ENCODE measurements at places on chromosomes 11 and 22.

GRCh38 chr22:44479662-44480061 lies 18.4 kb downstream of the RTL6 start:
- no peak for DNase-seq

GRCh38 chr11:62150887-62151736 lies 27.3 kb downstream of the INCENP start:
- DNase-seq = no peak

DNA sequence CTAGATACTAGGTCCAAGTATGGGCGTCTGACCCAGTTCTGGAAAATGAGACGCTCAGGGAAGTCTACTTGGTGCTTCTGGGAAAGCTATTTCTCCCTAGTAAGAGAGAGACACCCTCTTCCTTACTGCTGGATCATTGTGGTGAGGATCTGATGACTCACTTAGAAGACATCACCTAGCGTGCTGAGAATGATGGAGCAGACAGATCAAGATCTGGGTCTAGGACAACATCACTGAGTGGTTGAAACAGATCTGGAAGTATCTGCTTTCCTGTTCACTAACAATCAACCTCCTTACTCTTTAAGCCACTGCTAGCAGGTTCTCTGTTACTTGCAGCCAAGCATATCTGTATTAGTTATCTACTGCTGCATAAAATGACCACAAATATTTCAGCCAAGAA lies 38.3 kb upstream of the HMGXB4 start:
- DNase-seq = no peak

DNA sequence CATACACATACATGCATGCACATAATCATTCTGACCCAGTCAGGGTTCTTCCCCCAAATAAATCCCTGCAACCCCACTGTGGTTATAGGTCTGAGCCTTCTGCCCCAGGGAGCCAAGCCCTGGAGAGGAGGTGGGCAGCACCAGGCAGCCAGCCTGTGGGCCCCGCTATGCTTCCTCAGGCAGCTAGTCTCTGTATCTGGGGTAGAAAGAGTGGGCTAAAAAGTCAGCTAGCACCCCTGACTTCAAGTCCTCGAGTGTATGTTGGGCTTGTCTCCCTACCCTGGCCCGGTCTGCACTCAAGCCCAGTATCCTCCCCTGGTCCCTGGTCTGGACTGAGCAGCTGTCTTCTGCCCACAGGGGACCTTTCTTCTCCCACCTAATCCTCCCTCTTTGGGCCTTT lies 28.0 kb downstream of the KCNQ1OT1 start:
- DNase-seq = no peak

GRCh38 chr11:48078689-48079088 lies 98.3 kb downstream of the PTPRJ start:
- no peak for DNase-seq

DNA sequence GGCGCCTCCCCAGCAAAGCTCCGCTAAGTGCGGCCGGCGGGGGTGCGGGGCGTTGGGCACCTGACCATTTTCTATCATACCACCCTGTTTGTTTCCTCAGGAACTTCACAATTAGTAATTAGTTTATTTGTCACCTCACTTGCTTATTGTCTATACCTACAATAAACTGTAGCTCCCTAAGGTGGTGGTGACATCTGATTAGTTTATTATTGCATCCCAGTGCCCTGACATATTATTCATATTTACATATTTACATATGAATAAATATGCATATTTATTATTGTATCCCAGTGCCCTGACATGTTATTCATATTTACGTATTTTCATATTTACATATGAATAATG lies 24.7 kb upstream of the SORL1 start:
- no peak for DNase-seq

DNA sequence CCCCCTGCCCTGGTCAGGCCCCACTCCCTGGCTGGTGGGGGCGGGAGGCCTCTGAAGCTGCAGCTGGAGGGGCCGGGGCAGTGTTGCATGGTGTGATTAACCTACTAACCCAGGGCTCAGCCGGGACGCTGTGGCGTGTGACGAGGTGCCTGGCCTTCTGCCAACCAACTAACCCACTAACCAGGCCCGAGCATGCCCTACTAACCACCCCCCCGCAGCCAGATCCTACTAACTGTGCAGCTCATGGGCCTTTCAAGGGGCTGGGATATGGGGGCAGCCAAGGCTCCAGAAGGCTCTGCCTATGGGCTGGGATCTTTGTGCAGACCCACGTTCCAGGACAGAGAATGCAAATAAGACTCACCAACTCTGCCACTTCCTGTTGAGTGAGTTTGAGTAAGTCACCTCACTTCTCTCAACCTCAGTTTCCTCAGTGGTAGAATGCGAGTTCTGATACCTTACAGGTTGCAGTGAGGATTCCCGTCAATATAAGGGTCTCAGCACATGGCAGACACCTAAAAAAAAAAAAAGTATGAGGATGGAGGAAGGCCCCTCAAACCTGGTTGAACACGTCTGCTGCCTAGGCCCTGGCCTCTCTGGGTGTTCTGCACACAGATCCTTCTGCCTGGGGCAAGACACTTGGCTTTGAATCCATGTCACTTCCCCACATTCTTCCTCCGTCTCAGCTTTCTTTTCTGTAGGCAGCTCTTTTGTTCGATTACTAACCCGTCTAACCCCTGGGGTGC lies 14.1 kb downstream of the MIAT start:
- DNase-seq = peak; percentile 79

- DNase-seq = peak; percentile 7
These were observed 44.7 kb downstream of the ABTB2 start for GRCh38 chr11:34313099-34313517.

- no peak for DNase-seq
These were observed 43.2 kb downstream of the MACROD1 start for GRCh38 chr11:64122411-64123410.

- DNase-seq = no peak
These were observed 4.7 kb upstream of the GNAZ start for GRCh38 chr22:23065495-23066122.

DNA sequence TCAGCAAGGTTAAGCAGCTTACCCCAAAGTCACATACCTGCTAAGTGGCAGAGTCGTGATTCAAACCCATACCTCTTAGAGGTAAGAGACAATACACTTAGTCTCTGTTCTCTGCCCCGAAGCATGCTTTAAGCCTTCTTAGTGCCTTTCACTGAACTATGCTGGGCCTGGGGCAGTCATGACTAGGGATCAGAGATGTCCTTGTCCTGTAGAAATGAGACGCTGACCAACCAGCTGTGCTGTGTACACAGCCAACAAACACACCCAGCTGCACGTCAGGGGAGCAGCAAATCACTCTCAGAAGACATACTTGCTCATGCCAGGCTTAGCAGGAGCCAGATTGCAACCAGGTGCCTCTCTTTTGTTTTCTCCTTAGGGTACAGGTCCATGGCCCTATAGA lies 255.7 kb downstream of the BUD13 start:
- DNase-seq = no peak

DNA sequence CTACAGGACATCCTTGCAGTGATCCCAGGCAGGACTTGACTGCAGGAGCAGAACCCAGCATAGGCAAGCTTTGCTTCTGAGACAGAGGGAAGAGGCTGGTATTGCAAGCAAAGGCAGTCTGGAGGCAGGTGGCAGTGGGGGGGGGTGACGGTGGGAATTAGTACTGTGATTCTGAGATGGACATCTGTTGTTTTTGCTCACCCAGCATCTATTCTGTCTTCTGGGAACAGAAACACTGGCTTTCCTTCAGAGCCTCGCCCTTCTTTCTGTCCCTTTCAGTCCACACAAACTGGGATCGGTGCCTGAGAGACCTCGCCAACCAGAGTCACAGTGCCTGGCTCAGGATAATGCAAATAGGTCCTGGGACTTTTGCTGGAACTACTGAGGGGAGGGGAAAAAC lies 31.2 kb upstream of the RASL10A start:
- no peak for DNase-seq

GRCh38 chr11:108797578-108798100 lies 132.8 kb downstream of the DDX10 start:
- no peak for DNase-seq

DNA sequence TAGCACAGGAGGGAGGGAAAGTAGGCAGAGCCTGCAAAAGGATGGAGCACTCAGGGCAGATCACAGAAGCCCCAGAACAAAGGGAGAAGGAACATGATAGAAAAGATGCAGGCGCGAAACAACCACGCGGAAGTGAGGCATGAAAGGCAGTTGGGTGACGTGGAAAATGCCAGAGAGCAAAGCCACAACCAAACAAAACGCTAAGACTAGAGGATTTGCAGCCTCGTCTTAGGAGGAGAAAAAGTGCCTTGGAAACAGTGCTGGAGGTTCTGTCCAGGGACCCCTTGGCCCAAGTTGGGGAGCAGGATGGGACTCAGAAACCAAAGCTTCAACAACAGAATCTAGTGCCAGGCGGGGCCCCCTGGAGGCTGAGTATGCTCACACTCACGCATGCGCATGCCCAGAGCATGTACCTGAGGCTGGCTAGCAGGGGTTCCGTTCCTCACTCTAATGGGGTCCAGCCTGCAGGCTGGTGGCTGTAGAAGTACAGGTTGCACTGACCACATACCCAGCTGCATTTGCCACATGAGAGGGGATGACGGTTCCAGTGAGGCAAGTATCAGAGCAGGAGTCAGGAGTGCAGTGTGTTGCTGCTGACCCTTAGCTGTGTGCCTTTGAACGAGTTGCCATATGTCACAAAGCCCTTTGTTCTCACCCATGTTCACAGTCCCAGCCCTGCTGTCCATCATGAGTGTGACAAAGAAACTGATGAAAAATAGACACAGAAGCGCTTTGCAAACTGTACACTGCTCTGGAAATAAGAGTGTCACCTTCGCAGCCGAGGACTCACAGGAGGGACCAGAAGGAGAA lies 568.6 kb upstream of the CADM1 start:
- DNase-seq = no peak

DNA sequence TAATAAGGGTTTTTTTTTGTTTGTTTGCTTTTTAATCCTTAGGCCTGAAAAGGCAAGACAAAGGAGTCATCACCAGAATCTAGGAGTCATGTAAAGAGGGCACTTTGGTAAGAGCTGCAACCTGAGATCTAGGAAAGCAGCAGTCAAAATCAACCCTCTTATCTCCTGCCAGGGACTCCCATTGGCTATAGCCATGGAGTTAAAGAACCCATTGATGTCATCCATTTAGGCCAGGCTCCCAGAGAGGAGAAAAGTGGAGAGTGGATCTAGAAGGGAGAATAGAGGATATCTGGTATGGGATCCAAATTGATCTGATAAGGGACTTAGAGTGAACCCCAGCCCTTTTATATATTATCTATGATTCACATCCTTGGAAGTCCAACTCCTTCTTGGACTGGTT lies 35.9 kb downstream of the ZNF215 start:
- DNase-seq = no peak

GRCh38 chr11:22521226-22521625 lies 104.4 kb downstream of the FANCF start:
- DNase-seq = no peak

- no peak for DNase-seq
These were observed 11.6 kb downstream of the CD59 start for GRCh38 chr11:33724644-33725035.

DNA sequence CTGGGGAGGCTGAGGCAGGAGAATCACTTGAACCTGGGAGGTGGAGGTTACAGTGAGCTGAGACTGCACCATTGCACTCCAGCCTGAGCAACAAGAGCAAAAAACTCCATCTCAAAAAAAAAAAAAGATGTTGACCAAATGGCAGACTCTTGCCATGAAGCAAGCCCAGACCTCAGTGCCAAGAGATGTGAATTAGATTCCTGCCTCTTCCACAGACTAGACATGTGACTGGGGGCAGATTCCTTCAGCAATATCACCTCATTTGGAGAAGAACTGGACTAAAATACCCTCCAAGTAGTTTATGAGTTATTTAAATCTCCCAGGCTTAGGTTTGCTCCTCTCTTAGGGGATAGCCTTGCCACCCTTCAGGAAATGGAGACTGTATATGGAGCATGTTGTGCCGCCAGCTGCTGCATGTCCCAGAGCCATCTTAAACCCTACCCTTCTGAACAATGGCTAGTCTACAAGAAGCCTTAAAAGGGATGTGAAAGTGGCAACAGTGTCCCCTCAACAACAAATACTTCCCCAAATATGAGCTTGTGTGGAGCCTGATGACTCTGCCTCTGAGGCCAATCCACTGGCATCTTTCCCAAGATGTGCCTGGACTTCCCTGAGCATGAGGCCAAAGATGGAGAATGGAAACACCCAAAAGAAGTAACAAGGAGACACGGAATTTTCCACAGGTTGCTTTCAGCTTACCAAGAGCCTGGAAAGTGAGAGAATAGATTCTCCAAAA lies 763 bp upstream of the MS4A7 start:
- DNase-seq = no peak

DNA sequence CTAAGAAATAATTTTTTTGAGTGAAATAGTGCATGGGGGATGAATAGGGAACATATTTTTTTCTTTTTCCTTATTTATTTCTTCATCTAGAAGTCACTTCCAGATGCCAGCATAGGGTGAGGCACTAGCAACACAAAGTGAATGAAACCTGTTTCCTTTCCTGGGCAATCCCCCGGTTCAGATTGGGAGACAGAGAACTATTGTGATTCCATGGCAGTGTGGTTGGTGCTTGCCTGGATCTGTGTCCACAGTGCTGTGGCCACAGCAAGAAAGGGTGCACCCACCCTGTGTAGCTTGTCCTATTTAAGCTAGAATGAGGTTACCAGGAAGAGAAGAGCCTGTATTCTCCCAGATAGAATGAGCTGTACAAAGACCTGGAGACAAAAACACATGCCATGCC lies 57.6 kb downstream of the SLC5A1 start:
- no peak for DNase-seq

- no peak for DNase-seq
These were observed 12.1 kb downstream of the MMP7 start for GRCh38 chr11:102518296-102519094.

- peak; percentile 72 for DNase-seq
These were observed 24.0 kb downstream of the SLC43A1 start for GRCh38 chr11:57491371-57492061.

GRCh38 chr11:44579302-44579761 lies 13.9 kb downstream of the CD82 start:
- DNase-seq = no peak

- DNase-seq = no peak
These were observed 10.2 kb downstream of the MN1 start for GRCh38 chr22:27791159-27791858.

DNA sequence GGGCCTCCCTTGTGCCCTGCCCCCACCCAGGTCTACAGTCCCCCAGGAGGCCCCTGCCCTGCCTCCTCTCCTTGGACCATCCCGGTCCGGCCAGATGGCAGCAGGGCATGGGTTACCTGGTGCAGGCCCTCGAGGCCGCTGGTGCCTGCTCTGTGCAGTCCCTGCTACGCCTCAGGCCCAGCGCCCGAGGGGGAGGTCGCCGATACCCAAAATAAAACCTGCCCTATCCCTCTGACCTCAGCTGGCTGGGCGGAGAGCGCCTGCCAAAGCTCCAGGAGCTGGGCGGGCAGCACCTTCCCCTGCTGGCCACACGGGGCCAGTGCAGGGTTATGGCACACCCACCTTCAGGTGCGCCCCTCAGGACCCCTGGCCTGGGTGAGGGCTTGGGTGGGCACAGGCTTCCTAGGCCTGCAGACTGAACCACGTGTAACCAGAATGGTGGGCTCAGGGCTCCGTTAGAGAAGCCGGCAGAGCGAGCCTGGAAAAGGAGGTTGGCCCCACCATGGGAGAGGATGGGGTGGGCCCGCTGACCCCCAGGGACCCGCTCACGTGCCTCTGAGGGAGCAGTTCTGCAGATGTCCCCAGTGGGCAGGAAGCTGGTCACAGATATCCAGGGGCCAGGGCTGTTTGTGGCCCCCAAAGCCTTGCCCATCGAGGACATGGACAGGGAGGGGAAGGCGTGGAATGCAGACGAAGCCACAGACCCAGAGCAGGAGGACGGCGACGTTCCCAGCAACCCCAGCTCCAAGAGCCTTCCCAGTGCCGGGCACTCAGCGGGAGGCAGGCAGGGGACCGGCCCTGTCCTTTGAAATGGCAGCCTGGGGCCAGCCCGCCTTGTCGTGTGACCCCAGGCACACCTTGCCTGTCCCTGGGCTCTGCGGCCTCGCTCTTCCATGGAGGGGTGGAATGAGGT lies 1.7 kb upstream of the TNNT3 start:
- no peak for DNase-seq

Data from activated naive CD8-positive, alpha-beta T cell treated with anti-CD3 and anti-CD28 coated beads, Interleukin-2, amount 50 U/mL, for 24 hours (primary cell).